Activated T-helper 1 cell treated with Interleukin-2 at 50 U/mL for 16 hours (primary cell): ENCODE measurements at places on chromosomes 5 and 9.

GRCh38 chr9:109812818-109813281, 32.9 kb downstream of the PALM2AKAP2 start:
- no peak for DNase-seq

DNA sequence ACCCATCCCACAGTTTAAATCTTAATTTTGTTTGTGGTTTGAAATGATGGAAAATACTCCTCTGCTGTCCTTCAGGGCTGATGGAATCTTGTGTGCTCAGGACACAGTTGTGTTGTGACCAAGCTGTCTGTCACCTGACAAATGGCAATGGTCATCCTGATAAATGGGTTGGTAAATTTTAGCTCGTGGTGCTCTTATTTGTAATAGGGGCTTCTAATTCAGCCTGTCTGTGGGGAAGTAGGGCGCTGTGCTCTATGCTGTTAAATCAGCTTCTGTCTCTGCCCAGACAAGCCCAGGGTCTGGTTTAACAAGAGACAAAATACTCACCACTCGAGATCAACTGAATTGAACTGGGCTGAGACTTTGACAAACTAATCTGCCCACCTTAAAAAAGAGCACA, 4.5 kb downstream of the LRRTM2 start:
- no peak for DNase-seq

DNA sequence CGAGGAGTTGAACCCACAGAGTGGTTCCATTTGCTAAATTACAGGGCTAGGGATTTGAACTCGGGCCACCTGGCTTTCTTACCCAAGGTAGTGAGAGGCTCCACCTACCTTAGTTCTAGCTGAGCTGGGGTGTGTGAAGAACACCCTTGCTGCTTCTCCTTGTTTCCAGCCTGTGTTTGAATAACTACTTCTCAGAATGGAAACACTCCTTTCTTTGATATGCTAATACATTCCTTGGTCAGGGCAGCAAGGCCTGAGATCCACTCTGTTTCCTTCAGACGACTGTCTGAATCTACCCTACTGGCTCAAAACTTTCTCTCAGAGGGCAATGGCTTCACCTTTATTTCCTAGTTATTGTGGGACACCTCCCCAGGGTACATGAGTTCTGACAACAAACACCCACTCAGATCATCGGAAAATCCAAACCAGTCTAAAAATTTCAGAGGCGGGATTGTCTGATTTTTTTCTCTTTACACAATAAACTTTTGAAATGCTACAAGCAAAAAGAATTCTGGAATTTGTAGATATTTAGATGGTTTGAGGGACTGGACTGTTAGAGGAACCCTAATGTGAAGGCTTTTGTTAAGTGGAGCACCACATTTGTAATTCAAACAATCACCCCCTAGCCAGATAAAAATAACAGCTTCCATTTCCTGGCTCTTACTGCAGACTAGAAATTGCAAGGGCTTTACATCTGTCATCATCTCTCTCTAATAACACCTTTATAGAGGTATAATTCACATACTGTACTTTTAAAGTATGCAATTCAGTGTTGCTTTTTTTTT, 4.0 kb upstream of the ATP6V1G1 start:
- DNase-seq: no peak

DNA sequence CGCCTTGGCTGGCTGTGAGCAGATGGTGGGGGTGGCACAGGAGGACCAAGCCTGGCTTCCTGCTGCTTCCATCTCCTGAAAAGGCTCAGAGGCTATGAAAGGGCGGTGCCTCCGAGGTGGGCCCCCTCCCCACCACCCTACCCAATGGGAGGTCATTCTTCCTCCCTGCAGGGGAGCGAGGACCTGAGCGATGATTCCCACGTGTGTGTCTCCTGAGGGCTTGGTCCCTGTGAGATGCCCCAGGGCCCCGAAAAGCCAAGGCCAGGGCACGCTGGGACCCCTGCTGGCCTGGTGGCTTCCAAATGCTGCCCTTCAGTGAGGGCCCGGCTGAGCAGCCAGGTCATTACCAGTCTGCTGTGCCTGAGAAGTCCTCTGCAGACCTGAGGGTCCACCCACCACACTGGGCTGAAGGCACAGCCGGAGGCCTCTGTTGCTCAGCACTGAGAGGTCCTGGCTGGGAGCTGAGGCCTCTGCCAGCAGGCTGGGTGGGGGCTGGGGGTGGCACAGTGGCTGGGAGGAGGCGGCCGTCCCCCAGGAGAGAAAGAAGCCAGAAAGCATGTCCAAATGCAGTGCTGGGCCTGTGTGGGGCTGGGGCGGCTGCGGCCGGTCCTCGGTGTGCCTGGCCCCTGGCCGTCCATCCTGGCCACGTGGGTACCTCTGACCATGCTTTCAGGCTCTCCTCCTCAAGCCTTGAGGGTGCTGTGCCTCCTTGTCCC, 14.0 kb upstream of the SLC6A19 start:
- no peak for DNase-seq

DNA sequence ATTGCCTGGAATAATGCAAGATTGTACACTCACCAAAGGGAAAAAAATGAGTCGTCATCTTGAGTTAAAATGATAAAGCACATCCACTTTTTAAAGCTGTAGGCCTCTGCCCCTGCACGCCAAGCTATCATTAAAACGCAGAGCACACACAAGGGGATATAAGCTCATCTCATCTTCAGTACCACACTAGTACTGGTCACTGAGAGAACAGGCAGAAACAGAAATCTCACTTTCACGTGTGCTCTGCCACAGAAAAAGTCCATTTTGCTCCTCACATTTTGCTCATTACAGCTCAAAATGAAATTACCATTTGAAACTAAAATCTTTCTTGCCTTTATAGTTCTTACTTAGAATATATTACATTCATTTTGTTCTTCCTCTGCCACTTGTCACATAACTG, 99.2 kb upstream of the SLC30A5 start:
- no peak for DNase-seq

DNA sequence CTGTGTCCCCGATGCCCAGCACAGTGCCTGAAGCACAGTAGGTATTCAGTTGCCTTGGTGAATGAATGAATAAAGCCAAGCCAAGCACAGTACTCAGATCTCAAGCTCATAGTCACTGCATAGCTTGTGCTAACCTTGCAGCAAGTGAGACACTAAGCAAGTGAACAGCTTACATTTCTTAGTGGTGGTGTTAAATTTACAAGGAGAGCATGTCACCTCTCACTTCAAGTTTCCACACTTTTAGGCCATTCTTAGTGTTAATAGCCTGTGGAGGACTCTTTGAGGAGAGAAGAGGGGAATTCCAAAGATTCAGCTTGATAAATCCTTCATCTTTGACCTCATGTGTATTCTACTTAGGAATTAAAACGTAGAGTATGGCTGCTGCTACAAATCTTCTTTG, 104.7 kb downstream of the C9orf152 start:
- no peak for DNase-seq

- no peak for DNase-seq
Observed at GRCh38 chr9:17064558-17064957, 70.3 kb upstream of the CNTLN start.

DNA sequence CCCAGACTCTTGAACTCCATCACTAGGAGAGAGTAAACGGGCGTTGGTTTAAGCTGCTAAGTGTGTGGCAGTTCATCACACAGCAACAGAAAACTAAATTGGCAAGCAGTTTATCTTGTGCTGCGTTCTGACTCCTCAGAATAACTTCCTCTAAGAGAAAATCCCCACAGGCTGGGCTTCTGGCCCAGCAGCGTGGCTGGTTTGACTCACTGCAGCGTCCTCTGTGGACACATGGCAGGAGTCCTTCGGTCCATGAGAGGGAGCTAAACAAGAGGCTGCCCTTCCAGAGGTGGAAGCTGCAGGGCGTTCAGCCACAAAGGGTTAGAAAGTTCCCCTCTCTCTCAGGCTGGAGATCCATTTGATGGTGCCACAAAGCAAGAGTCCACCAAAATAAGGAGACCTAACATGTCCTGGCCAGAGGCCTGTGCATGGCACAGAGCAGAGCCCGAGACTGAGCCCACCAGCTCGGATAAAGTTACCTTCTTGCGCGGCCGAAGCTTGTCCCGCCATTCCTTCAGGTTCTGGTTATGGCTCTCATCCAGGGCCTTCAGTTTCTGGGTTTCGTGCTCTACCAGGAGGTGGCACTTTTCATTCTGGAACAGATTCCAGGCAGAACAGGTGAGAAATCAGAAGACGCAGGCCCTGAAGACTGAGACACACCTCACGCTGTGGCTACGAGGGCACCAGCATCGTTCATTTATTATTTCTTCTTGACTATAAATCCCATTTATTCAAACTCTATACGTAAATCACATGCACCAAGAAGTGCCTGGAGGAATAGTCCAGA, 46.2 kb upstream of the FBXW11 start:
- no peak for DNase-seq

- DNase-seq: no peak
Observed at GRCh38 chr9:130321539-130321938, 56.0 kb downstream of the HMCN2 start.

DNA sequence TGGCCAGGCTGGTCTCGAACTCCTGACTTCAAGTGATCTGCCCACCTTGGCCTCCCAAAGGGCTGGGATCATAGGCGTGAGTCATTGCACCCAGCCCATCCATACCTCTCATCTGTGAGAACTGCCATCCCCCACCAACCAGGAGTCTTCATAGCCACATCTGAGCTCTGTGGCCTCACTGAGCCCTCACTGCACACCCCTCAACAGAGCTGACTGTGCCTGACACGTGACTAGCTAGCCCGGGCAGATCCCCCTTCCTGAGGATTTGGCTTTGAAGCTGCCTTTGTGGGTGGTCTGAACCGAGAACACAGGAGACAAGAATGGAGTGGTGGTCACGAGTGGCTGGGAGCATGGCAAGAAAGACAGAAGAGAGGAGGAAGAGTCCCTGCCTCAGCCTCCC, 15.6 kb downstream of the AK8 start:
- no peak for DNase-seq

DNA sequence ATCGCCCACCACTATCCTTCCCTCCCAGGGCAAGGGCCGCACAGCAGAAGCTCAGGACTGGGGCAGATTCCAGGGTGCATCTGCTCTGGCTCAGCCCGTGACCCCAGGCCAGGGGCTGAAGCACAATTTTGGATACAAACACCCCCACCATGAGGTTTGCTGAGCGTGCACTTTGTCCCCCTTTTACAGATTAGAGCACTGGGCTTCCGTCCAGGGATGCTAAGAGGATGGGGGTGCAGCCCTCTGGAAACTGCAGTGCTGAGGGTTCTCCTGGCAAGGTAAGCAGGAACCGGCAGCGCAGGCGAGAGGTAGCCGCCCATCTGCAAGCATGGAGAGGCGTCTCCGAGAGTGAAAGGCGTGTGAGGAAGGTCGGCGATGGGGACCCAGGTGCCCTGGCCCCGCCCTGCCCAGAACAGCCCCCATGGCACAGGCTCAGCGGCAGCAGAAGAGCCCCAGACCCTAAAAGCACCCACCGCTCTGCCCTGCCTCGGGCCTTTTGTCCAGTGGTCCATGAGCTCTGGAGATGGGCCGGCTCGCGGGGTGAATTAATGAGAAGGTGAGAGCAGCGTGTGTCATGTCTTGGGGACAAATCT, 54.5 kb upstream of the OLFM1 start:
- no peak for DNase-seq

- DNase-seq: no peak
Observed at GRCh38 chr5:142671801-142672200, 14.1 kb downstream of the FGF1 start.

- no peak for DNase-seq
Observed at GRCh38 chr5:113237893-113238292, 196.9 kb downstream of the TSSK1B start.

DNA sequence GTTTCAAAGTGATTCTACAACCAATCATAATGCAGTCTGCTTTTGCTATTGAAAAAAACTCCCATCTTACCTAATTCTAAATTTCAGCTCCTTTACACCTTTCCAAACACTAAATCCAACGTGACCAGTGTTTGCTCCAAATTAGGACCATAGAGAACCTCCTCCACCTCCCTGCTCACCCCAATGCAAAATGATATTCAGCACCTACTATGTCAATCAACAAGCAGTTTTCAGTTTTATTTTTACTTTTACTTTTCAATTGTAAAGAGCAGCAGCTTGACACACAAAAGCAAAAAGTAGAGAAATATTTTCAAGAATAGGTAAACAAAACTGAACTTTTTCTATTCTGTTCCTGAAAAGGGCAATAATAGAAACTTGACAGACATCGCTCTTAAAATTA, 3.4 kb downstream of the FAM13B start:
- DNase-seq: no peak

DNA sequence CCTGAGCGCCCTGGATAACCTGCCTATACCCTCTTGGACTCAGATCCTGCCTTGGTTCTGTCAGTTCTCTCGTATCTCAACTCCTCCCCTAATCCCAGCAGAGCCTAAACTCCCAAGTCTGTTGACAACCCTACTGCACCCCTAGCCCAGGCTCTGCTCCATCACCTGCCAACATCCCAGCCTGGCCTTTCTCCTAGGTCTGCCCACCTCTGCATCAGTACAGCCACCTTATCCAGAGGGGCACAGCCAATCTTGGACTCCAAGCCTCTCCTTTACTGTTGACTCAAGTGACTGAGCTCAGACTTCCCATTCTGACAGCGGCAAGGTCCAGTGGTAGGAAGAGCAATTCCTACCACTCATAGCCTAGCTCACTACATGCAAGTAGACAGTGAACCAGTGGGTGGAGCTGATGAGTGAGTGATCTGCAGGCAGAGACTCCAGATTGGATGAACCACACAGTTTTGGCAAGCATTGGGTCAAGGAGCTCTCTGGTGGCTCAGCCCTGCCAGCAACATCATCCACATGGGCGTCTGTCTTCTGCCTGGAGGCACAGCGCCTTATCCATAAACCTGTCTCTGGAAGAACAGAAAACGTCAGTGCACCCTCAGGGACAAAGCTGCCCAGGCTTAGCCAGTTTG, 26.5 kb downstream of the TRMO start:
- DNase-seq: no peak

- no peak for DNase-seq
Observed at GRCh38 chr9:27437652-27438373, 86.3 kb upstream of the IFNK start.

DNA sequence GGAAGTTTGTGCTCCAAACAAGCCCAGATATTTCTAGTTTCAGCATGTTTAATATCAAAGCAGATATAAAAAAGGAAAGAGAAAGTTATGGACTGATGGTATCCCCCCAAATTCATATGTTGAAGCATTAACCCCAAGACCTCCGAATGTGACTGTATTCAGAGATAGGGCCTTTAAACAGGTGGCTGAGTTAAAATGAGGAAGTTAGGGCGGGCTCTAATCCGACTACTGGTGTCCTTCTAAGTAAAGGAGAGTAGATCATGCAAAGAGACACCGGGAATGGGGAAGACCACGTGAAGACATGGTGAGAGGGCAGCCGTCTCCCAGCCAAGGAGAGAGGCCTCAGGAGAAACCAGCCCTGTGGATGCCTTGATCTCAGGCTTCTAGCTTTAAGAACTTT, 324.1 kb upstream of the KIF2A start:
- no peak for DNase-seq

GRCh38 chr9:79061752-79062616, 509.8 kb upstream of the TLE4 start:
- no peak for DNase-seq
